Esophagus squamous epithelium (tissue), 5 donors: ENCODE measurements at places on chromosomes 6 and 20.

- no peak for DNase-seq
These were observed 200.5 kb upstream of the RREB1 start for GRCh38 chr6:6907286-6907685.

- DNase-seq = no peak
These were observed 859.7 kb downstream of the EPHA7 start for GRCh38 chr6:92559611-92560010.

DNA sequence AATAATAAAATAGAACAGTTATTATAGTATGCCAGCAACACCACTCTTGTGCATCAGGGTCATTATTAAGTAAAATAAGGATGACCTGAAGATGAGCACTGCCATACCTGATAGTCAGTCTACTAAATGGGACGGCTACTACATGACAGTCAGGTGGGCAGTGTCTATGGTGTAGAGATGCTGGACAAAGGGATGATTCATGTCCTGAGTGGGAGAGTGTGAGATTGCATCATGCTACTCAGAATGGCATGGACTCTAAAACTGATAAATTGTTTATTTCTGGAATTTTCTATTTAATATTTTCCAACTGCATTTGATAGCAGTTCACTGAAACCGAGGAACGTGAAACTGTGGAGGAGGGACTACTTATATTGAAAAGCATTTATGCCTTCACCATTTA, 38.8 kb downstream of the SNX9 start:
- no peak for DNase-seq

DNA sequence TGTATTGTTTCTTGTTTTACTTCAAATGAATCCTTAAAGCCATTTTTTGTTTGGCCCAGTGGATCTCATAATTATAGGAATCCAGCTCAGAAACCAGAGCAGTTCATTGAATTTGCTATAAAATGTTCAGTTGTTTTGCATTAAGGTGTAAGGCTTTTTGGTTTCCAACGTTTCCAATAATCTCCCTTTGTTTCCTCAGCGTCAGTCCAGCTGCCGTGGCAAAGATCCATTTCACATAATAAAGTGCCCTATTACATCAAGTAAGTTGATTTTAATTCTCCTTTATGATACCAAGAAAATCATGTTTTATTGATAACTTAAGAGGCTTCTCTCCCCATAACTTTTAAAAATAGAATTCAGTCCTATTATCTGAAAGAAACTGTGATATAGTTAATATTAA, 472.6 kb downstream of the UTRN start:
- DNase-seq = no peak

DNA sequence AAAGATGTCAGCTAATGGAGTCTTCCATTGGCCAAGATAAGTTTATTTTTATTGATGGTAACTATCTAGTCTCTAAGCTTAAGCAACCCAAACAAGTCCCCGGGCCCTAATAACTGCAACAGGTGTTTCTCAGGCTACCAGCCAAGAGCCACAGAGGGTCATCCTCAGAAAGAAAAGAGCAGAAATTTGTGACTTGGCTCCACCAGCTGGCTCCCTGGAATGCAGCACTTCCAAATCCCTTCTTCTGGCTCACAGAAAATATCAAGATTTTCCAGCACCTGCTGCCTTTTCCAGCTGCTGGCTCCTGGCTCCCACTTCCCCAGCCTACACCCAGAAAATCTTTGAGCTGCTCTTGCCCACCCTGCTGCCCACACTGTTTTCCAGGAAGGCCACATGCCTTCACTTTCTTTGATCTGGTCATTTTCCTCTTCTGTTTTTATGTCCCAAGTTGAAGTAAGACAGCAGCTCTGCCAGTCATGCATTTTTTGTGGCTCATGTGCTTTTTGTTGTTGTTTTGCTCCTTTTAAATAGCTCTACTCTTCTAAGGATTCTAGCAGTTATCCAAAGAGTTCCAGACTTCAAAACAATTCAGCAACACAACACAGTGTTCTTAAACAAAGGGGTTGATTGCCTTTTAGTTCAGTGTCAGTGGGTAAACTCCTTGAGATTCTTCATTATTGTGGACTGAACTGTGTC, 151.0 kb upstream of the SMLR1 start:
- no peak for DNase-seq

- DNase-seq = no peak
These were observed 37.2 kb upstream of the HACE1 start for GRCh38 chr6:104896914-104897313.

DNA sequence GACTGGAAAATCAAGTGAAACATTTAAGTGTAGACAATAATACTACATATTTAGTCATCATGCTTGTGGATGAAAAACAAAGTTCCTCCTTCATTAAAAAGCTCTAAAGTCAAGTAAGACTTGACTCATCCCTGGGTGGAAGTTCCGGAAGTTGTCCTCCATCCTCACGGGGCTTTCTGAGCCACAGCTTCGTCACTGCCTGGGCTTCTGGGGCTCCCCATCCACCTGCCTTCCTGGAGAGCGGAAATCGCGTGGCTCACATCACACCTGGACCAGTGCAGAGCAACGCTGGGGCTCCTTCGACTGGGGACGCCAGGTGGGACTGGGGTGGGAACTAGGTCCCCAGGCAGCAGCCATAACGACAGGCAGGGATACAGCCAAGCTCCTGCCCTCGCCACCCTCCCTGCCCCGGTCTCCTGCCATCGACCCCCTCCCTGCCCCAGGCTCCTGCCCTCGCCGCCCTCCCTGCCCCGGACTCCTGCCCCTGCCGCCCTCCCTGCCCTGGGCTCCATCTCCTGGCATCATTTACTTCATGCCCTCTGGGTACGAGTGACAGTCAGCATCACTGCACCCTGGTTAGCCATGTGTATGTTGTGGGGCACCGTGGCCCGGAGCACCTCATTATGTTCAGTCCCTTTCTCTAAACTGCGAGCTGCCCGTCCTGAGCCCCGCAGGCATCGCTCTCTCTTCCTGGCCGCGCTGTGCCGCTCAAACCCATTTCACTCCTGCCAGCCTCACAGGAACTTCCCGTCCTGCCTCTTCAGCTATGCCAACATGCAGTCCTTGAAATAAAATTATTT, 12.9 kb downstream of the THBS2 start:
- DNase-seq = no peak

DNA sequence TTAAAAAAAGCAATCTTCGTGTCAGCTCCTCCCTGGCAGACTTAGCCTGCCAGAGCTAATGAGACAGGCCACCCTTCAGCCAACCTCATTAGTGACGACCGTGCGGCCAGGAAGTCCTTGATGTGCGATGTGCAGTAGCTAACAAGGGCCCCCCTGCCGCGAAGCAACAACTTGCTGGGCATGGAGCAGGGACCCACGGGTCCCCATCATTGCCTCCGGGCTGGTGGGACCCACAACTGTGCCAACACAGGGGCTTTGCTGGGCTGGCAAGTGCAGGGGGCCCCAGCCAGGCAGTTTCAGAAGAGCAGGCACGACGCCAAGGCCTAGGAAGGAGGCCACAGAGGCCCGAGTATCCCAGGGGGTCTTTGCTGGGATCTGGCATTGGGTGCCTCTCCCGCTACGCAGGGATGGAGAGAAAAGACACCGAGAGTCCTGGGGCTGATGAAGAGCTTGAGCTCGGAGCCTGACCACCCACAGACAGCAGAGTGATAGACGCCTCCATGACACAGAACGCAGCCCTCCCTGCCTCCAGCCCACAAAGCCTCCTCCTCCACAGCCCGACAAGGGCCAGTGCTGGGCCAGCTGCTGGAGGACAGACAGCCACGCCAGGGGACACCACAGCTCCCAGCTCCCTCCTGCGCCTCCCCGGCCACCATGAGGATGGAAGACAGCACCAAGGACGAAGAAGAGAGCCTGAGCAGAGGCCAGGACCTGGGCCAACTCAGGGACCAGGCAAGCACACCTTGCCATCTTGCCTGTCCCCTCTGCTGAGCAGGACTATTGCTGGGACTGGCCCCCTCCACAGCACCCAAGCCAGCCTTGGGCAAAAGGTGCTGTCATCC, 96.6 kb downstream of the YTHDF1 start:
- no peak for DNase-seq

GRCh38 chr6:95417856-95418255, 159.5 kb upstream of the MANEA start:
- DNase-seq = no peak

DNA sequence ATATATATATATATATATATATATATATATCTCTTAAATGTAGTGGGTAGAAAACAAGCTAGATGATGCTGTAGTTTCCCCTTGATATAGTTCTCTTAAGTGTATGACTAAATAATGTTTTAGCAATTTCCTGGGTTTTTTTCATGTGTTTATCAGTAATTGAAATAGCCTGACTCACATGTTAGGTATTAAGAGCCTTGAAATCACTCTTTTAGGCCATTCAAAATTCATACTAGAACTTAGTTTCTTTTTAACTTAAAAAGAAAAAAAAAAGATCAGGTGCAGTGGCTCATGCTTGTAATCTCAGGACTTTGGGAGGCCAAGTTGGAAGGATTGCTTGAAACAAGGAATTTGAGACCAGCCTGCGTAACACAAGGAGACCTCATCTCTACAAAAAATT, 44.1 kb downstream of the NKX2-4 start:
- DNase-seq = no peak

DNA sequence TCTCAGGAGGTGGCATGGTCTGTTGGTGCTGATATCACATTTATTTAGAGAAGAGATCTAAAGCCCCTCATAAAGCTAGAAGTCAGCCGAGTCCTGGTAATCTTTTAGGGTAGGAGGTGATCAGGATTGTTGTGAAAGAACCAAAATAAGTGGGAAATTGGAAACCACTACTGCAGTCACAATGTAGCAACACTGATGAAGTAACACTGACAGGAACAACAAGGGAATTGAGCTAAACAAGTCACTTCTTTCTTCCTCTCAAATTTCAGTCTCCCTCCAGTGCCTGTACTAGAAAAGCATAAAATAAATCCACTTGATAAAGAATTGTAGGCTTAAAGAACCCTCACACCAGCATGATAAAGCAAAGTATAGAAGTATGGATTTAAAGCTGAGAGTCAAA, 1509.0 kb downstream of the GRIK2 start:
- no peak for DNase-seq
